ENCODE measurements at places on chromosomes 6 and 20. TPM values are rescaled to one million over a fixed set of nuclear protein-coding genes. Genes with fewer than 3 reads are reported as not detected.
A peak's percentile ranks its signal among the peaks of the same experiment; 100 is the strongest.

DNA sequence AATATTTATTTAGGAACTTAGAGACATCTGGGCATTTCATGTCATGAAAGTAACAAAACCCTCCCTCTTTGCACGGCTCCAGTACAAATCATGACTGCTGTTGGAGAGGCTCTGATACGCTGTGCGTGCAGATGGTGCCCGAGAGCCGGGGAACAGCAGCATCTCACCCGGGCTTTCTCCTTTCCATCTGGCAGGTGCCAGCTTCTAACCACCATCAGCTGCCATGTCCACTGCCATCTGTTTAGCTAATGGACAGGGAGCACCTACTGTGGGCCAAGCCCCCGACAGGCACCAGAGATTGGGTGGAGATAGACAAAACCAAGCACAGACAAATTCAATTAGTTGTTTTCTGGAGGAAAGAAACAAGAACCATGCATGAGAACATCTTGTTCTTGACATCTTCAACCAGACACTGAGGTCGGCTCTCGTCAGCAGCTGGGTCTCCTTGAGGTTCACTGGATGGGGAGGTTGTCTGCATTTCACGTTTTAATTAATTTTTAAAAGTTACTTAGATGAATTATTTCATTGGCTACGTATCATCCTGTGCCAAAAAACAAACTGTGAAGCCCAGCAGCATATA, 323.7 kb downstream of the THBS2 start:
- no peak for DNase-seq

DNA sequence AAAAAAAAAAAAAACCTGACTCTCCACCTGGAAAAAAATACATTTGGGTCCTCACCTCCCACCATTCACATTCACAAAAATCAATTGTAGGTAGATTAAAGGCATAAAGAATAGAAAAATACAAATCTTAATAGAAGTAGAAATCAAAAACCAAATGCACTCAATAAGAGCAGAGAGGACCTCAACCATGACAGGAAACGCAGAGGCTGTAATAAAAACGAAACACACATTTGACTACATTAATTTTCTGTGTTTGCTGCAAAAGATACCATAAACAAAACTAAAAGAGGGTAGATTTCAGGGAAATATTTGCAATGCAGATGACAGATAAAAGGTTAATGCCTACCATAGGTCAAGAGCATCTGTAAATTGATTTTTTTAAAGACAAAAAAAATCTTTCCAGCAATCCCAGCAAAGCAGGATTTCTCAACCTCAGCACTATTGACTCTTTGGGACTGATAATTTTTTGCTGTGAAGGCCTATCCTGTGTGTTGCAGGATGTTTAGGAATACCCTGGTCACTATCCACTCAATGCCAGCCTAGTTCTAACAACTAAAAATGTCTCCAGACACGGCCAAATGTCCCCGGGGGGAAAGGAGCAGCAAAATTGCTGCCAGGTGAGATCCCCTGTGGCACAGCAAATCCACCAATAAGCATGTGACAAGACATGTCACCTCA, 9.1 kb downstream of the ETV7 start:
- no peak for DNase-seq

DNA sequence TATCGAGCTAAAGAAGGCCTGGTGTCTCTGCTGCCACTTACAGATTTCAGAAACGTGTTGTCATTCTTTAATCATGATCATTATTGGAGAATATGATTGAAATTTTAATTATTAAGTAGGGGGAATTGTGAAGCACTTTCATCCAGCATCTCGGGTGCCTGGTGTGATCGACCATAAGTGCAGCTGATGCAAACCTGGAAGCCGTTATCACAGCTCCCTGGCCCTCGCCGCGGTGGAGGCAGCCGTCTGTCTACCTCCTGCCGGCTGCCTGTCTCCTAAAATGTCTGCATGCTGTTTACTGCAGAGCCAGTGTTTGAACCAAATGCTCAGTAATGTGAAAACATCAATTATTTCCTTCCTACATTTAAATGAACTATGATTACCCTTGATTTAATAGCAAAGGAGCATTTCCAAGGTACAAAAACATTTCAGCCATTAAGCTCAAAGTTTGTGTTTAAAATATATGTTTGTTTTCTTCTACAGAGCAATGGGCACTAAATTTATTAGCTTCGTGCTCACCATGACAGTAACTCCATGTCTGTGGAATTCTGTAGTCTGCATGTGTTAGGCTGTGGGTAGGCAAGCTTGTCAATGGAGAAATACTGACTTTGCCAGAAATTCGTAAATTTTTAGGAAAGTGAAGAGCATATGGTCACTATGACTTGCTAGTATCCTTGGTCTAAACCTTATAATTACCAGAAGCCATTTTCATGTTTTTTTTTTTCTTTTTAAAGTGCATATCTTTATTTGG, 184.5 kb upstream of the AGPAT4 start:
- DNase-seq, result no peak

GRCh38 chr6:110593637-110594036, 117.2 kb upstream of the SLC22A16 start:
- no peak for DNase-seq

- no peak for DNase-seq
These were observed 53.8 kb downstream of the MACROD2 start for GRCh38 chr20:14049111-14049510.

DNA sequence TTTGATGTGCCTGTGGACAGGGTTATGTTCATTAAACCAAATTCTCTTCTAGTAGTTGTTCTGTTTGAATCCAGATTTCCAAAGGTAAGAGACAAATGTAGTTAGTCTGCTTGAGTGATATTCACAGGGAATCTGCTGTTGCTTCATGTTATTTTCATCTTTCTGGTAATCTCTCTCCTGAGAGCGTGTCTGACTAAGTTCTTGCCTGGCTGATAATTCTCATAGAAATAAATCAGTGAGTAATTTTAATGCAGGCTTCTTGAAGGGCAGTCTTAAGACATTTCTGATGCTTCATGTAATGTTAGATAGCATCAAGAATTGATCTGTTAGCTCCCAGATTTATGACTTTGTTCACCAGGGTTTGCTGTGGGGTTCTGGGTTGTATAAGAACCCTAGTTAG, 54.2 kb downstream of the CTNNBL1 start:
- DNase-seq, result no peak

DNA sequence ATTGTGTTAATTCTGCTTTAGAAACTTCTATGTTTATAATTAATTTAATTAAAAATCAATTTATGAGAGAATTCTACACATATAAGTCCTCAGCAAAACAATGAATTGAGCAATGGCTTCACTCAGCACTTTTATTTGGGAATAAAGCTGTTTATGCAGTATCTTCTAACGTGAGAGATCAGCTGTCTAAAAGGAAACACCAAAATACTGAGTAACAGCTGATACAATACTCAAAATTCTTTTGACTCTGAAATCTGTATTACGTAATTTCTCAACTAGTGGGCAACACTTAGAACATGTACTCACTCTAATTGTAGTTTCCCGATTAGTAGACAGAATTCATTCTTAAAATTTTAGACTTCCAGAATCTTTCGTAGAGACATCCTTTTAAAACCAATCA, 49.8 kb downstream of the MAP3K7 start:
- DNase-seq, result no peak

DNA sequence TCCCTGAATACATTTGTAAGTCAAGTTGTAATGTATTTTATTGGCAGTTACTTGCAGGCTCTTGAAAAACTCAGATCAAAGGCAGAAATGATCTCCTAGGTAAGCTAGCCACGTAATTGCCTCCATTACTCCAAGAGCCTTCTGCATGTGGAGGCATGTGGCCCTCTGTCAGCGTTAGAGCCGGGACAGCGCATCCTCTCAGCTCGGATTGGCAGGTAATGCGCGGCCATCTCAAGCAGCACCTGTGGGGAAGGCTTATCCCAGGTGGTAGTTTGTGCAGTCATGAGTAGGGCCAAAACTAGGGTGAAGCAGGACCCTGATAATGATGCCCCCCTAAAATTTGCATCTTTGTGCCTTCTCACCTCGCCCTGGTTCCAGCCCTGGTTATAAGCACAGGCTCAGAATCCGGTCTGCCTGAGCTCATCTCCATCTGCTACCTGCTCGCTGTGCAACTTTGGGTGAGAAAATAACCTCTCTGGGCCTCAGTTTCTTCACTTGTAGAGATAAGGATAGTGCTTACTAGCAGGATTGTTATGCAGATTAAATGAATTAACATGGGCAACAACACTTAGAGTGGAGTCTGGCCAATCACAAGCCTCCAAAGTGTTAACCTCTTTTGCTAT, 157.5 kb upstream of the PMEPA1 start:
- DNase-seq, result no peak

- peak; percentile 19 for DNase-seq
These were observed 18.1 kb downstream of the SLX4IP start for GRCh38 chr20:10453241-10453640.

GRCh38 chr6:106102034-106102433, 15.9 kb downstream of the PRDM1 start:
- no peak for DNase-seq

The PRR18 gene
- total RNA-seq, result 0.14 TPM

The EMILIN3 gene
- total RNA-seq, result not detected

The MYLK4 gene
- 0.33 TPM for total RNA-seq

The NDRG3 gene
- 28.8 TPM for total RNA-seq

The ATP9A gene
- total RNA-seq, result 0.07 TPM

The CNPY3 gene
- total RNA-seq, result 51.6 TPM

Measured in activated naive CD4-positive, alpha-beta T cell treated with anti-CD3 and anti-CD28 coated beads, Interleukin-2, amount 50 U/mL, for 72 hours (primary cell).